DMS153 (cell line): ENCODE measurements at places on chromosomes 1 and 21.

- no peak for DNase-seq
Observed at GRCh38 chr1:113792986-113793385, 19.3 kb downstream of the RSBN1 start.

GRCh38 chr1:65792669-65793358 lies at the start of gene PDE4B:
Gene PDE4B (plus strand): TSS chr1:65792895.
- DNase-seq = peak; percentile 49

GRCh38 chr1:98336472-98337083 lies 324.9 kb upstream of the SNX7 start:
- DNase-seq = no peak

- DNase-seq = no peak
Observed at GRCh38 chr1:10737651-10738050, 58.8 kb downstream of the CASZ1 start.

DNA sequence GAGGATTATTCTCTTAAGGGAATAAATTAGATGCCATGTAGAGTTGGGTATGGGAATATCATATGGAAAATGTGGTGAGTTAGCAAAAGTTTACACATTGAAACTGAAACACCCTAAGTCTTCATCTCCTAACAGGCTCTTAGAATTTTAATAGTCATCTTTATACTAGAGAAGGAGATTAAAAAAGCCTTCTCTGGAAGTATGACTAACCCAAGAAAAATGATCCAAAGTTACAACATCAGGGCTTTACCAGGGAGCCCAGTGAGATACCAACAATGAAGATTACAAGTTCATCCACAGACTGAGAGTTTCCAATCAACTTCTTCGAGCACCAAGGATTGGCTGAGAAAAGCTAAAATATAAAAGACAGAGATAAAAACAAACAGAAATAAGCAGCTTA lies 70.0 kb upstream of the KIAA0040 start:
- DNase-seq = no peak

- DNase-seq = no peak
Observed at GRCh38 chr1:63912643-63913042, 138.8 kb downstream of the ROR1 start.

GRCh38 chr1:158819461-158820443 lies 11.4 kb upstream of the MNDA start:
- no peak for DNase-seq

GRCh38 chr1:22117851-22118250 lies 25.0 kb downstream of the WNT4 start:
- no peak for DNase-seq

DNA sequence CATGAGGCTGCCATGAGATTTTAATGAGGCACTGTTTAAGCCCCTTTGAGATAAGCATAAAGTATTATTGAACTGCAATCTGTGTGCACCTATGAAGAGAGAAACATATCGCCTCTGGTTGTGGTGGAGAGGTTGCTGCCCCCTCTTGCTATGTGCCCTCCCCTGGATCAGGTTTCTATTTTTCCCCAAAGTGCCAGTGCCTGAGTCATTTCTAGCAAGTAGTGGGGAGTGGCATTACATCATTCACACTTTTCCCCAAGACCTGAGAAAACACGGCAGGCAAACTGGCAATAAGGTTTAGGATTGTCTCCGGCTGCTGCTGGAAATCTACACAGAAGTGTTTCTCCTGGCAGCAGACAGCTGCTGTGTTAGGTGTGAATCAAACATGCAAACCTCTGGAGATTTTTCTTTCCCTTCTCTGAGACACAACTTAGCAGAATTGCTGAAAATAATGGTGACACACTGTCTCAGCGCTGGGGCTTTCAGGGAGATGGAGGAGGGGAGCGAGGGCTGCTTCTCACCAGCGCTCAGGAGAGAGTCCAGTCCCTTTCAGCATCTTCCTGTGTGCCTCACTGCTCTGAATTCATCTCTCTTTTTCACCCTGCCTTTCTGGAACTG lies 13.7 kb upstream of the RGS16 start:
- no peak for DNase-seq

DNA sequence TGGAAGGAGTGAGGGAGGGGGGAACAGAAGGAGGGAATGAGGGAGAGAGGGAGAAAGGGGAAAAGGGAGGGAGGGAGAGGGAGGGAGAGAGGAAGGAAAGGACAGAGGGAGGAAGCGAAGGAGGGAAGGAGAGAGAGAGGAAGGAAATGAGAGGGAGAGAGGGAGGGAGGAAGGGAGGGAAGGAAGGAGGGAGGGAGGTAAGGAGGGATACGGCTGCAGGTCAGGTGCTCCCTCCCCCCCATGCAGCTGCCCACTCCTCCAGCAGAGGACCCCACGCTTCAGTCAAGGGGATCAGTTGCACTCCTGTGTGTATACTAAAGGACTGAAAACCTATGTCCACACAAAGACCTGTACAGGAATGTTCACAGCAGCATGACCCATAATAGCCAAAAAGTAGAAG lies 54.8 kb downstream of the CLSTN1 start:
- no peak for DNase-seq

- no peak for DNase-seq
Observed at GRCh38 chr1:56806804-56807203, 12.4 kb downstream of the FYB2 start.

GRCh38 chr1:39488793-39489566 lies 2.5 kb upstream of the BMP8A start:
- DNase-seq = no peak

GRCh38 chr21:40272037-40272436 lies 404.8 kb downstream of the PCP4 start:
- DNase-seq = no peak

GRCh38 chr1:175353066-175353465 lies 160.5 kb upstream of the KIAA0040 start:
- DNase-seq = no peak

GRCh38 chr1:2312515-2313301 lies 78.6 kb downstream of the MORN1 start:
- DNase-seq = no peak

DNA sequence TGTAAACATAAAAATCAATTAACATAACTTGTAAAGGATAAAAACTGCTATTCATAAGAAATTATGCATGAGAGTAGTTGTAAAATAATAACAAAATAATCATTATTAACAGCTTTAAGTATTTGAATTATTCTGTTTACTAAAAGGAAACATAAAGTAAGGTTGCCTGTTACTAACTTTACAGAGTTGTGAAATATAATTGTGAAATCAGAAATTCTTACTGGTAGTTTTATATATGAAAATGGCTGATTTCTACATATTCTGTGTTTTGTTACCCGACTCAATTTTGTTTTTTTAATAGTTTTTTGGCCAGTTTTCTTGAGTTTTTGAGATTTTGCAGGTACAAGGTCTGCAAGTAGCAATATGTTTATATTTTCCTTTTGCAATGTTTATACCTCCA lies 27.8 kb downstream of the FNBP1L start:
- no peak for DNase-seq

DNA sequence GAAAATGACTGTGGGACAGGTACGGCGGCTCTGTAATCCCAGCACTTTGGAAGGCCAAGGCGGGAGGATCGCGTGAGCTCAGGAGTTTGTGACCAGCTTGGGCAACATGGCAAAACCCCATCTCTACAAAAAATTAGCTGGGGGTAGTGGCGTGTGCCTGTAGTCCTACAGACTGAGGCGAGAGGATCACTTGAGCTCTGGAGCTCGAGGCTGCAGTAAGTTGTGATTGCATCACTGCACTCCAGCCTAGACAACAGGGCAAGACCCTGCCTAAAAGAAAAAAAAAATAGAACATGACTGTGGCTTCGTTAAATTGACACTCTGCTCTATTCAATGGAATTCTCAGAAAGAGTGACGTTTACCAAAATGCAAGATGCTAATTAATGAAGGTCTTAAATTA lies 3.9 kb upstream of the DBT start:
- no peak for DNase-seq

DNA sequence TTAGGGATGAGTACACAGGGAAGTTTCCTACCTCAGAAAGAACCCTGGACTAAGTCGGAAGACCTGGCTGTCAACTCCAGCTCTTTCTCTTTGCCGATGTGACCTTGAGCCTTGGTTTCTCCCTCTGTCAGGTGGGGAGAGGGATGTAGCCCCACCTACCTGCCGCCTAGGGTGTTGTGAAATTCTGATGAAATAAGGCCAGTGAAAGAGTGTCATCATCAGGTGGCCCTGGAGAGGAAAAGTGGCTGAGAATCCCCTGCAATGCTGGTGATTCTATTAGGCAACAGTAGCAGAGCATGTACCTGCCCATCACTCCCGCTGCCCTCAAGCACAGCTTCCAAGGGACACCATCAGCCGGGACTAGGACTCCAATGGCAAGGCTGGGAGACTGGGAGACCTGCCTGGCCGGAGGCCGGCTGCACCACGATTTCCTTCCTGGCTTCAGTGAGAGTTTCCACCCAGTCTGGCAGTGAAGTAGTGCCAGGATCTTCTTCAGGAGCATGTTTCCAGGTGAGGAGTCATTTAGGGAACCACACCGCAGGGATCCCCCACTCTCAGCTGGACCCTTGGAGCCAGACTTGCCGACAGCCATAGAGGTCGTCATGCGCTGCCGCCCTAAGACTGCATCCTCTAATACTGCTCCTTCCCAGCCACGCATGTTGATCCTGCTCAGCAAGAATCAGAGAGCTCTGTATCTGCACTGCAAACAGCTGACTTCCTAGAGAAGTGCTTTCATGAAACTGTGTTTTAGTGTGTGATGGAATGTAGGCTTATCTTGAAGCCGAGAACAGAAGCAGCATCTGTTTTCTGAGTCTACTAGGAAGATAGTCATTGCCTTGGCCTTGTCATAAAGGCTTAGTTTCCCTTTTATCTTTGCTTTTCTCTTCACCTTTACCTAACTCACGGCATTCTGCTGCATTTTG lies 88.0 kb upstream of the F3 start:
- no peak for DNase-seq

DNA sequence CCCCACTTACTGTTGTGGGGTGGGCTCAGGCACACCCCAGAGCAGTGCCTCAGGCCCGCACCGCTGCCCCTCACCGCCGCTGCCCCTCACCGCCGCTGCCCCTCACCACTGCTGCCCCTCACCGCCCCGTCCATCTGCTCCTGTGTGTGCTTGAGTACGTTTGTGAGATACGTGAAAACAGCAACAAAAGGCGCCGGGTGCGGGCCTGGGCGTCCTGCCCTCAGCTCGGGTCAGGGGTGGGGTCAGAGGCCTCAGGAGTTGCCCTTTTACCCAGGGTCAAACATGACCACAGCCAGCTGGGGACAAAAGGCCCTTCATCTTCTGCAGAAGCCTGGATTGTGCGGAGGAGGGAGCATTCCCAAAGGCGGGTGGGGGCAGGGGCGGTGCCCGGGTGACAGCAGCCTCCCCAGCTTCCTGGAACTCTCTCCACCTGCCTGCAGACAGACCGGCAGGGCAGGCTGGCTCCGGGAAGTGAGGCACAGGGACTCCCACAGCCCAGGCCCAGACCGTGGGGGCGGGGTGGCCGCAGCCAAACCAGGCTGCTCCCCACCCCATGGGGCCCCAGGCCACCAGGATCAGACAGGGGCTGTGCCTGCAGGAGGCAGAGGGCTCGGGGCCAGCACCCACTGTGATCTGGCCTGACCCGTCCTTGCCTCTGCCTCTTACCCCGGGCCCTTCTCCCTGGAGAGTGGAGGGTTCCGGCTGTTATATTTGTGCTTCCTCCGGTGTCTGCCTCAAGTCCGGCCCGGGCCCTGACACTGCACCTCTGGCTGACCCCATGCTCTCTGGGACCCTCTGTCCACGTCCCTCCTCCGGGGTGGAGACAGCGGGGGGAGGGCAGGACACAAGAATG lies 2.3 kb upstream of the VWA1 start:
- peak; percentile 96 for DNase-seq

DNA sequence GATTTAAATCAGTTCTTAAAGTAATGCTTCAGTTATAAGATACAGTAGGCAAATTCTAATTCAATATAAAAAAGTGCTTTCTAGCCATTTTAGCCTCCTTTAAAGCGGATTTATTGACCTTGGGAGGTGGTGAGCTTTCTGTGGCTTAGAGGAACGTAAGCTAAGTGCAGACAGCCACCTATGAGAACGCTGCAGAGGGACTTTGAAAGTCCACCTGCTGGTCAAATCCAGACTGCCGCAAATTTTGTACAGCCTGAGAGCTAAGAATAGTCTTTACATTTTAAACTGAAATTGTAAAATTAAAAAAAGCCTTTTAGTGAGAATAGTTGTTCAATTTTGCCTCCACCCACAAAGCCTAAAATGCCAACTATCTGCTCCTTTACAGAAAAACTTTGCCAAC lies 67.0 kb upstream of the SSX2IP start:
- DNase-seq = no peak

DNA sequence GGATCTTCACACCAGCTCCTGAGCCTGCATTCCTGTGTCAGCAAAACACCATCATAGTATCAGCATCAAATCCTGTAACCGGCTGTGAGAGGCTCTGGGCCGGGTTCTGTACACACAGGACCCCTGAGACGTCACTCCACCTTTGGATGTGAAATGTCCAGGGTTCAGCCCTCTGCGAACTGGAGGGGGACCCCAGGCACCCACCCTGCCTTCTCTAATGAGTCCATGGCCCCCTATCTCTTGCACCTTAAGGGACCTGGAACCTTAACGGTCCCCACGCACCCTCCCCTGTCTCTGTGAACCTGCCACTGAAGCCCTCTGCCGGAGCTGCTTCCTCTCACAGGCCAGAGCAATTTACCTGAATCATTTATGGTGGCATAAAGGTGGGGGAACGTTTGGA lies 257.8 kb downstream of the NPHP4 start:
- no peak for DNase-seq

- DNase-seq = no peak
Observed at GRCh38 chr1:208106218-208106617, 138.0 kb downstream of the PLXNA2 start.

DNA sequence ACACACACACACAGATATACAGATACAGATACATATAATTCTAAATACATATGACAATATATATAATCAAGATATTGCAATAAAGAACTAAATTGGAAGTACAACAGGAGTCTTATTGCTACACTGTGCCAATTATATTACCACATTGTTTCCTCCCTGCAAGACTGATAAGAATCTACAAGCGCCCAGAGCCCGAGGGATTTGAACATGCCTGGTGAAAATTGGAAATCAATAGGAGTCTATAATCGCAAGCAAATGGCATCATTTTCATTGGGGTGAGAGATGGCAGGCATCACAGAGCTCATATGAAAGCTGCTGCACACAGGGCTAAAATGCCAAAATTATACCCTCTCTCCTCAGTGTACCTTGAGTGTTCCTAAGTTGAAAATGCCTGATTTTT lies 152.9 kb upstream of the PTBP2 start:
- no peak for DNase-seq

GRCh38 chr1:3776231-3776961 lies 3.8 kb downstream of the SMIM1 start:
- peak; percentile 33 for DNase-seq
